Mesothelial cell of epicardium (in vitro differentiated cells): ENCODE measurements at places on chromosomes 1 and 21. TPM values are rescaled to one million over a fixed set of nuclear protein-coding genes. Genes with fewer than 3 reads are reported as not detected.

DNA sequence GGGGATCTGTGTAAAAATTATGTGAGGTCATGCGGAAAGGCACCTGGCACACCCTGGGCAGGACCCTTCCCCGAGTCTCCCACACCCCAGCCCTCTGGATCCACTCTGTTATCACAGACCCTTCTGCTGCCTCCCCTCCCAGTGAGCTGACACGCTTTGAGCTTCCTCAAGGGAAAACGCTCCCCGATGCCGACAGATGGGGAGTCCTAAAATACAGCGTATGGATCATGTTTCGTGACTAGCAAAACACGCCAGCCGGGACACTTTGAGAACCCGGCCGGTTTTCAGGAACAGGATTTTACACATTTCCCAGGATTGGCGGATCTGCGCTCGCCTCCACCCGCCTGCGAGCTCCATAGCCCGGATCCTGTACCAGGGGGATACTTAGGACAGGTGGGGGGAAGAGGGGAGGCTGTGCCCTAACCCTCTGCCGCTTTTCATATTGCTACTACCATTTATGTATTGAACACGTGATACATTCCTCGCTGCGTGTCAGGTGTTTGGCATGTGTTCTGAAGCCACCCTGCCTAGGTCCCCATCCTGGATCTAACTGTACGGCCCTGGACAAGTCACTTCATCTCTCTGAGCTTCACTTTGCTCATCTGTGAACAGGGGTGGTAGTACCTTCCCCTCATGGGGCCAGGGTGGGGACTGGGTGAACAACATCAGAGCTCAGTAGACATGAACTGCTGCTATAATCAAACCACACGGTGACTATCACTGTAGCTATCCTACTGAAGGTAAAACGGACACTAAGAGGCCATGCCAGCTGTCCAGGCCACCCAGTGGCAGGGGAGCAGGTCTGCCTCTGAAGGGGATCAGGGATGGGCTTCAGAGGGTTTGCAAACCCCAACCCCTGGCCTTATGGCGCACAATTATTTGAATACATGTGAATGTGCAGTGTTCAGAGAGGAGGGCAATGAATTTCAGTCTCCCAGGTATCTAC lies 63.2 kb downstream of the SSBP3 start:
- no peak overlapping the region for H3K4me3 ChIP-seq
- no peaks in the 10 kb centered on the region for H3K27me3 ChIP-seq
- H3K4me1 ChIP-seq: peaks cover 55% of the 10 kb centered on the region

The RAB7B gene
- 1.3 to 1.5 TPM (median 1.4 TPM) in 3 replicates for total RNA-seq

DNA sequence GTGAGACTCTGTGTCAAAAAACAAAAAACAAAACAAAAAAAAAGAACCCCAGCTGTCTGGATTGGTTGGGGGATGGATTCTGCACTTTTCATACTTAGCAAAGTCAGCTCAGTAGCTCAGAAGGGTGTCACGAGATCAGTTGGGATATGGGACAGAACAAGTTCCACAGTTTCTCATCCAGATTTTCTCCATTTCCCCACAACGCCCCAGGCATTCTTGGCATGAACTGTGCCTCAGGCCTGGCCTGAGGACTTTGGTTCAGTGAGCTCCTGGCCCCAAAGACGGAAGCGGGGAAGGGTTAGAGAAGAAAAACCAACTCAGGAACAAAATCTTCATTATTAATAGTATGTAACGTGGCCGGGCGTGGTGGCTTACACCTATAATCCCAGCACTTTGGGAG lies 1.9 kb downstream of the AKR7A2 start:
- no peak overlapping the region for H3K27ac ChIP-seq
- H3K4me1 ChIP-seq: peaks cover 20% of the 10 kb centered on the region
- peaks cover 15% of the 10 kb centered on the region for H3K36me3 ChIP-seq
- H3K4me3 ChIP-seq: peak overlapping the region; percentile 81
- no peak for DNase-seq

The CYP4Z1 gene
- total RNA-seq: not detected in 3 replicates

GRCh38 chr1:2324553-2325366 lies 66.6 kb downstream of the MORN1 start:
- H3K27me3 ChIP-seq: peaks cover 6% of the 10 kb centered on the region
- no peaks in the 10 kb centered on the region for H3K36me3 ChIP-seq
- peaks cover 55% of the 10 kb centered on the region for H3K4me1 ChIP-seq
- DNase-seq: no peak
- H3K4me3 ChIP-seq: no peak overlapping the region
- H3K27ac ChIP-seq: peak overlapping the region; percentile 84

The AKR7A3 gene
- total RNA-seq: 2.5 to 3.1 TPM (median 2.8 TPM) in 3 replicates

The NT5C1A gene
- 0.34 TPM in 1 of 3 replicates, not detected in the others for total RNA-seq

The AMIGO1 gene
- total RNA-seq: 5.0 to 5.4 TPM (median 5.1 TPM) in 3 replicates

The GJA9 gene
- not detected in 3 replicates for total RNA-seq

The FCRL6 gene
- 0.60 to 0.62 TPM (median 0.61 TPM) in 3 replicates for total RNA-seq

The ZDHHC18 gene
- total RNA-seq: 25.8 to 28.8 TPM (median 28.4 TPM) in 3 replicates

GRCh38 chr21:31778546-31778945 lies 46.6 kb upstream of the SCAF4 start:
- no peak overlapping the region for H3K27ac ChIP-seq
- H3K27me3 ChIP-seq: no peaks in the 10 kb centered on the region

- no peak overlapping the region for H3K4me3 ChIP-seq
- no peaks in the 10 kb centered on the region for H3K4me1 ChIP-seq
- H3K36me3 ChIP-seq: peaks cover 1% of the 10 kb centered on the region
- no peaks in the 10 kb centered on the region for H3K27me3 ChIP-seq
Measured at GRCh38 chr1:34970829-34971228, 14.3 kb downstream of the TMEM35B start.

The THEM5 gene
- total RNA-seq: not detected in 3 replicates

DNA sequence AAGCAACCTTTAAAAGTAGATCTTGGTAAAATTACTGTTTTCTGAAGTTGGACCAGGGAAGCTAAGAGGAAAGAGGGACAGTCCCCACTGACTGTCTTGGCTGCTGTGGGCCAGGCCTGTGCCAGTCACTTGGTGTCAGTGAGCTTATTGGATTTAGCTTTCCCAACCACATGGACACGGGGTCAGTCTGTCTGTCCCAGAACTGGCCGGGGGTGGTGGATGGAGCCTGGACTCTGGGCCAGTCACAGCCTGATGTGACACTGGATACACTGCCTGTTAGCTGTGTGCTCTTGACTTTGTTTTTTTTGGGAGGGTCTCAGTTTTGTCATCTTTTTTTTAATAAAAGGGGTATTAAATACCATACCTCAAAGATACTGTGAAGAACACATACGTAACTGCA lies 96.7 kb downstream of the GALNT2 start:
- peaks cover 2% of the 10 kb centered on the region for H3K4me1 ChIP-seq
- H3K4me3 ChIP-seq: no peak overlapping the region
- H3K27me3 ChIP-seq: no peaks in the 10 kb centered on the region
- no peak for DNase-seq

GRCh38 chr21:25806060-25806459 lies 71.3 kb downstream of the GABPA start:
- no peak for DNase-seq
- H3K4me3 ChIP-seq: no peak overlapping the region
- H3K4me1 ChIP-seq: peaks cover 2% of the 10 kb centered on the region
- no peaks in the 10 kb centered on the region for H3K36me3 ChIP-seq

GRCh38 chr1:48831120-48831978 lies 54.7 kb upstream of the BEND5 start:
- no peak overlapping the region for H3K4me3 ChIP-seq
- H3K27me3 ChIP-seq: peaks cover 67% of the 10 kb centered on the region
- no peak for DNase-seq
- no peak overlapping the region for H3K27ac ChIP-seq
- no peaks in the 10 kb centered on the region for H3K36me3 ChIP-seq
- no peaks in the 10 kb centered on the region for H3K4me1 ChIP-seq
